Nucleus accumbens (tissue), 56 donors: ENCODE measurements at places on chromosomes 7 and 10.

DNA sequence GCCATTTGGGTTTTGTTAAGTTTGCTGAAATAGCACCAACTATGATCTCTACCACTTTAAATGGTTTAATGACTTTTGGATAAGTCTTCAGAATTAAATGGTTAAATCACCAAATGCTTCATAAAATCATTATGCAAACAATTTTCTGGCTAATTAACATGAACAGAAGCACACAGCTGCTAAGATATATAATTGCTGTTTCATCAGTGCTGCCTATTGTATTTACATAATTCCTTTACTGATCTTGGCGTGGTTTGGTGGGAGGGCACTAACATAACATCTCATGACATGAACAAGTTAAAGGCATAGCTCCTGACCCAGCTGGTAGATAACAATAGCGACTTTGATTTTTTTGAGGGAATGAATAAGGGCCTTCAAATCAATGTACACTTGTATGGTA is 94.1 kb downstream of the FZD1 start:
- DNase-seq: no peak

DNA sequence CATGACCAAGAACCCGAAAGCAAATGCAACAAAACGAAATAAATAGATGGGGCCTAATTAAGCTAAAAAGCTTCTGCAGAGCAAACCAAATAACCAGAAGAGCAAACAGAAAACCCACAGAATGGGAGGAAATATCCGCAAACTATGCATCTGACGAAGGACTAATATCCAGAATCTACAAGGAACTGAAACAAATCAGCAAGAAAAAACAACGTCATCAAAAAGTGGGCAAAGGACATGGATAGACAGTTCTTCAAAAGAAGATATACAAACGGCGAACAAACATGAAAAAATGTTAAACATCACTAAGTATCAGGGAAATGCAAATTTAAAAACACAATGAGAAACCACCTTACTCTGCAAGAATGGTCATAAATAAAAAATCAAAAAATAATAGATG is 35.3 kb upstream of the CACUL1 start:
- DNase-seq: no peak

GRCh38 chr10:24207781-24208611 is 942 bp upstream of the KIAA1217 start:
- DNase-seq: no peak

- DNase-seq: no peak
Measured at GRCh38 chr7:94875201-94875600, 32.2 kb upstream of the PPP1R9A start.

GRCh38 chr10:96910488-96911395 is 78.6 kb downstream of the LCOR start:
- DNase-seq: no peak

GRCh38 chr10:61822781-61823230 is 78.7 kb upstream of the ARID5B start:
- DNase-seq: no peak
